ENCODE measurements at places on chromosomes 5 and 9.

GRCh38 chr5:124454081-124454480 is 292.4 kb downstream of the ZNF608 start:
- peak overlapping the region; percentile 52 for H3K4me3 ChIP-seq
- no peaks in the 10 kb centered on the region for H3K27me3 ChIP-seq
- H3K36me3 ChIP-seq: peaks cover under 1% of the 10 kb centered on the region
- H3K4me1 ChIP-seq: peaks cover 22% of the 10 kb centered on the region
- no peak overlapping the region for H3K27ac ChIP-seq

GRCh38 chr5:131644822-131645221 is 9.8 kb upstream of the RAPGEF6 start:
- no peaks in the 10 kb centered on the region for H3K27me3 ChIP-seq
- H3K4me3 ChIP-seq: no peak overlapping the region
- H3K36me3 ChIP-seq: peaks cover 5% of the 10 kb centered on the region
- H3K27ac ChIP-seq: no peak overlapping the region

DNA sequence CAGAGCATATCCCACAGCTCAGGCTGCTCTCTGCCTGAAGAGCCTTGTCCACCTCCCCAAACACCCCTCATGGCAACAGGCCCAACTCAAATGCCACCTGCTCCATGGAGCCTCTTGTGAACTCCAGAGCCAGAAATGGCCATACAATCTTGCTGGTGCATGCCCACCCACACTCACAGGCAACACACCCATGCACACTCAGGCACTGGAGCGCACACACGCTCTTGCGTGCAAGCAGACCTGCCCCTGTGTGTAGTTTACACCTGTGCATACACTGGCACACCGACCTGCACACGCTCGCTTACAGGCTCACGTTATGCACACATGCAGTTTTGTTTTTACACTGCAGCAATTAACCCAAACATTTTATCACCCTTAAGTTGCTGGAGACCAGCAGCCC is 40.0 kb downstream of the HRH2 start:
- peaks cover 11% of the 10 kb centered on the region for H3K27me3 ChIP-seq
- H3K36me3 ChIP-seq: no peaks in the 10 kb centered on the region
- no peak overlapping the region for H3K4me3 ChIP-seq
- H3K4me1 ChIP-seq: no peaks in the 10 kb centered on the region

GRCh38 chr9:90249094-90249493 is 393.5 kb downstream of the DIRAS2 start:
- no peaks in the 10 kb centered on the region for H3K36me3 ChIP-seq
- DNase-seq: no peak
- peaks cover 2% of the 10 kb centered on the region for H3K27me3 ChIP-seq
- no peak overlapping the region for H3K4me3 ChIP-seq
- H3K27ac ChIP-seq: no peak overlapping the region

- peaks cover 3% of the 10 kb centered on the region for H3K4me1 ChIP-seq
- DNase-seq: no peak
- no peaks in the 10 kb centered on the region for H3K36me3 ChIP-seq
- H3K4me3 ChIP-seq: no peak overlapping the region
- peaks cover 10% of the 10 kb centered on the region for H3K27me3 ChIP-seq
These were observed 285.5 kb upstream of the SMARCA2 start for GRCh38 chr9:1729631-1730030.

DNA sequence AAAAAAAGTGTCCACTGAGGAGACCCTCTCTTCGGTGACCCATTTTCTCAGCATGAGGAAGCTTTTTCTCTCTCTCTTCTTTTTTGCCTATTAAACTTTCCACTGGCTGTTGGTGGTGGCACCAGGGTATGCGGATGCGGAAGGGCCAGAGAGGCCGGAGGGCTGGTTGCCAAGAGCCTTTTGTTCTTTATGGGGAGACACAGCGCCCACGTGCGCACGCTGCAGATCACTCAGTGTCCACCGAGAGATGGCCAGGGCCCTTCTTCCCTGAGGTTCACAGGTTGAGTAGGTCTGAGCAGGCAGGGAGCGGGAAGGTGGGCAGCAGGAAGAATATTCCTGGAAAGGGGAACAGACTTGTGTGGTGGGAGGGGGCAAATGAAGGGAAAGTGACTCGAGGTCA is 69.1 kb downstream of the STK10 start:
- peak overlapping the region; percentile 62 for H3K27ac ChIP-seq
- no peak overlapping the region for H3K4me3 ChIP-seq
- H3K36me3 ChIP-seq: peaks cover 20% of the 10 kb centered on the region
- peaks cover 25% of the 10 kb centered on the region for H3K4me1 ChIP-seq
- H3K27me3 ChIP-seq: no peaks in the 10 kb centered on the region

GRCh38 chr5:38292228-38292627 is 33.9 kb downstream of the EGFLAM start:
- H3K4me1 ChIP-seq: no peaks in the 10 kb centered on the region
- DNase-seq: no peak
- H3K27ac ChIP-seq: no peak overlapping the region
- H3K36me3 ChIP-seq: no peaks in the 10 kb centered on the region

DNA sequence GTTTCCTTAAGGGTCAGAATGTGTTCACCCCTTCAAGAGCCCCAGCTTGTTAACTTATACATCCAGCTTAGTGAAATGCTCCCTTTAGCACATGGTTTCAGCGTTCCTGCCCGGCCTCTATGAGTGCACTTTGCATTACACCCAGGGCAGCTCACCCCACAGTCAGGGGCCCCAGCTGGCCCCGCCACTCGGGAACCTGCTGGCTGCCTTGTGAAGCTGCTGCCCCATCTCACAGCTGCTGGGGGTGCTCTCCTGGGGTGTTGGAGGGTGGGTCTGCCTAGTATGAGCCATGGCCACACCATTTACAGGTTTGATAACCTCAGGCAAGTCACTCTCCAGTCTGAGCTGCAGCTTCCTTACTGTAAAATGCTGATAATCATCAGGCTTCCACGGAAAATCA is 32.2 kb downstream of the HRH2 start:
- no peaks in the 10 kb centered on the region for H3K36me3 ChIP-seq
- no peak overlapping the region for H3K4me3 ChIP-seq
- no peak overlapping the region for H3K27ac ChIP-seq

GRCh38 chr5:9198394-9198793 is 347.5 kb downstream of the SEMA5A start:
- DNase-seq: no peak
- H3K36me3 ChIP-seq: no peaks in the 10 kb centered on the region
- H3K27me3 ChIP-seq: peaks cover 2% of the 10 kb centered on the region
- H3K4me3 ChIP-seq: no peak overlapping the region

DNA sequence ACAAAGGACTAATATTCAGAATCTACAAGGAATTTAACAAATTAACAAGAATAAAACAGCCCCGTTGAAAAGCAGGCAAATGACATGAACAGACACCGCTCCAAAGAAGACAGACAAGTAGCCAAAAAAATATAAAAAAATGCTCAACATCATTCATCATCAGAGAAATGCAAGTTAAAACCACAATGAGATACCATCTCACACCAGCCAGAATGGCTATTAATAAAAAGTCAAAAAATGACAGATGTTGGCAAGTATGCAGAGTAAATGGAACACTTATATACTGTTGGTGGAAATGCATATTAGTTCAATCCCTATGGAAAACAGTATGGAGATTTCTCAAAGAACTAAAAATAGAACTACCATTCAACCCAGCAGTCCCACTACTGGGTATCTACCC is 302.7 kb upstream of the RGMB start:
- no peak overlapping the region for H3K27ac ChIP-seq
- H3K4me1 ChIP-seq: no peaks in the 10 kb centered on the region
- H3K36me3 ChIP-seq: no peaks in the 10 kb centered on the region
- no peak overlapping the region for H3K4me3 ChIP-seq
- no peak for DNase-seq
- H3K27me3 ChIP-seq: peaks cover 2% of the 10 kb centered on the region

GRCh38 chr9:121286973-121287741 is 19.2 kb downstream of the GSN start:
- peaks cover 16% of the 10 kb centered on the region for H3K4me1 ChIP-seq
- no peak for DNase-seq
- H3K4me3 ChIP-seq: no peak overlapping the region
- H3K27me3 ChIP-seq: no peaks in the 10 kb centered on the region

DNA sequence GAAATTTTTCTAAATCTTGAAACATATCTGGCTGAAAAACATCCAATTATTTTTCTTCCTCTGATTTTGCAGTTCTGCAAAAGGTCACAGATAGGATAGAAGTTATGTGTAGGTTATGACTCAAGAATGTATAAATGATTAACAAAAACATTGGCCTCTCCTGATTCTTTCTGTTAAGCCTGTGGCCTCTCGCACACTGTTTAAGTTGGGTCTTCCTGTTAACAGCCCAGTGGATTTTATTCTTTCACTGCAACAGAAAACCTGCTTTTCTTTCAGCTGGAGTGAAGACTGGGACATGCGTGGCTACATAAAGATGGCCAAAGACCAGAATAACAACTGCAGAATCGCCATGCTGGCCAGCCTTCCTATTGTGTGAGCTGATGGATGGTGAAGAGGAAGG is 17.1 kb upstream of the SPATA31E1 start:
- no peak overlapping the region for H3K27ac ChIP-seq
- peaks cover 6% of the 10 kb centered on the region for H3K27me3 ChIP-seq
- H3K36me3 ChIP-seq: no peaks in the 10 kb centered on the region

DNA sequence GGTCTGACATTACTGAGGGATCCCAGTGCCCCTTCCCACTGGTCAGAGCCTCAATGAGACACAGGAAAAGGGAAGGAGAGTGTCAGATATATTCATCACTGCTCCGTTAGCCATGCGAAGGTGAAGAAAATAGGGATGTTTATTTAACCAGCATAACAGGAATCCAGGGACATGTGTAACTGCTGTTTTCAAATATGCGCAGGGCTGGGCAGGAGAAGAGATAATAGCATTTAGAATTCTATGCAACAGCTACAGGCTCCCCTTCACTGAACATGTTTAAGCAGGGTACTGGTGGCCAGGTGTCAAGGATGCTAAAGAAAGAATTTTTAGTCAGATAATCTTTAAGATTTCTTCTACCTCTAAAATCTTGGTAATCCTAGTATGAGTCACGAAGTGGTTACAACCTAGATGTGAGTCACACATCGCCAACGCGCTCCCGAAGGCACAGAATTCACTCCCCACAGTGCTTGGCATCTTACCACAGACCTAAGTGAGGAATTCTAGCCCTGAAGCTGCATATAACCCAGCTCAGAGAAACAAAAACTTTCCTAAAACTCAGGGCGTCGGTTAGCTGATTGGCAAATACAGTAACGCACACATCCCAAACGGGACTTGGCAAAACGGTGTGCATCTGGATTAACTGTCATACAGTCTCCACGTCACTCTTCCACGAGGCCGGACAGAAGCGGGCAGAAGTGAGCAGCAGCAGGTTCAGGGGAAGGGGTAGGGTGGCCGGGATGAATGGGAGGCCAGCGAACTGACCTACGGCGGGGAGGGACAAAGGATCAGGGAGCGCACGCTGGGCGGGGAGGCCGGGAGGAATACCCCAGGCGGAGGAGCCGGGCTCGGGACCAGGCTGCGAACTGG is 1.1 kb downstream of the CTNNAL1 start:
- H3K27me3 ChIP-seq: peaks cover 9% of the 10 kb centered on the region
- peaks cover 20% of the 10 kb centered on the region for H3K4me1 ChIP-seq
- peak; percentile 19 for DNase-seq
- peak overlapping the region; percentile 95 for H3K4me3 ChIP-seq

DNA sequence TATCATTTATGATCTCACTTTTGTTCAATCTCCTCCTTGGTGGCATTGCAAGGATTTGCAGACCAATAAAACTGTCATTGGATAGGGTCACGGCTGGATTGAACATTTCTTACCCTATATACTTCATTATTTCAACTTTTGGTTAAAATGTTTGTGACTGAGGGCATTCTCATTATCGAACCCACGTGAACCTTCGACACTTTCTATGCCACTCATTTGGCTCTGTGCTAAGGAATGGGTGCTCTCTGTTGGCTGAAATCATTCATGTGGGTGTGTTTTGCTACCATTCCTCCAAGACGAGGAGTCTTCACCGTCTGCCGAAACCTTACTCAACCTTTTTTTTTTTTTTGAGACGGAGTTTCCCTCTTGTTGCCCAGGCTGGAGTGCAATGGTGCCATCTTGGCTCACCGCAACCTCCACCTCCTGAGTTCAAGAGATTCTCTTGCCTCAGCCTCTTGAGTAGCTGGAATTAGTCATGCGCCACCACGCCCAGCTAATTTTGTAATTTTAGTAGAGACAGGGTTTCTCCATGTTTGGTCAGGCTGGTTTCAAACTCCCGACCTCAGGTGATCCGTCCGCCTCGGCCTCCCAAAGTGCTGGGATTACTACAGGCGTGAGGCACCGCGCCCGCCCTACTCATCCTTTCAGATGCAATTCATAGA is 62.5 kb downstream of the CSNK1A1 start:
- DNase-seq: no peak
- H3K4me3 ChIP-seq: no peak overlapping the region
- peaks cover 3% of the 10 kb centered on the region for H3K4me1 ChIP-seq
- H3K27me3 ChIP-seq: no peaks in the 10 kb centered on the region
- H3K36me3 ChIP-seq: peaks cover 2% of the 10 kb centered on the region

DNA sequence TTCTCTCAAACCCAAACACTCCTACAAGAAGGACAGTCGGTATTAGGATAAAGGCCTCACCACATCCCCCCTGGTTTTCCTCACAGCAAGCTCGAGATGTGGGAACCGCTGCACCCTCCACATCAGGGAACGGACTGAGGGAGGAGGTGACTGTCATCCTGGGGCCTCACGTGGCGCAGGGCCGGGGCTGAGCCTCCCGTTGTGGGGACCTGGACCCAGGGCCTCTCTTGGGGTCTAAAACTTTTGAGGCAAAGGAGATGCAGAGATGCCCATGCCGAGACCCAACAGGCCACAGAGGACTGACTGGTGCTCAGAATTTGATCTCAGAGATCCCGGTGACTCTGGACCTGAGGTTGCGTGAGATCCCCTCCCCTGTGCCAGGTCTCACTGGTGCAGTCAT is 72.7 kb downstream of the MRPL36 start:
- no peaks in the 10 kb centered on the region for H3K4me1 ChIP-seq
- no peak overlapping the region for H3K27ac ChIP-seq
- peak; percentile 5 for DNase-seq
- H3K36me3 ChIP-seq: no peaks in the 10 kb centered on the region
- no peak overlapping the region for H3K4me3 ChIP-seq
- peaks cover 14% of the 10 kb centered on the region for H3K27me3 ChIP-seq

DNA sequence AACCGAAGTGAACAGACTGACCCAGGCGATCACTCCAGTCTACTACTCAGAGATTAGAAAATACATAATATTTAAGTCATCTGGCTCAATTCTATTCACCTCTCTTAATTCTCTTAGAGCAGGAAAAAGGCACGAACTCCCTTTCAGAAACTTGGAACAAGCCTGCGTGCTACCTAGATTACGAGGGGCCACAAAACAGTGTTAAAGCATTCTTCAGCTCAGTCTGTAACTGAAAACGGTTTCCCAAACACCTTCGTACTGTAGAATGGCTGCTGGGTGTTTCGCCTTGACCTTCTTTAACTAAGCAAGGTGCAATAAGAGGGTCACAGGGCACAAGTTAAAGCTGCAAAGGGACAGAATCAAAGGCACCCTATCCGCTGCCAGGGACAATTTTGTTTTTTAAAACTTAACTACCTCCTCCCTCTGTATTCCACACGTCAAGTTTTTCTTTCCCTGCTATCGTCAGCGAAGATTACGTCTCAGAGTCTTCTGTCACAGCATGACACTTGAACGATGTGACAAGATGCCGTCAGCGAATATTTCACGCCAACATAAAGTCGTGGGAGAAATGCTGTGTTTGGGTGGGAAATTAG is 687 bp downstream of the LYSMD3 start:
- H3K36me3 ChIP-seq: peaks cover 10% of the 10 kb centered on the region
- peak overlapping the region; percentile 99 for H3K4me3 ChIP-seq
- DNase-seq: no peak
- peak overlapping the region; percentile 96 for H3K27ac ChIP-seq
- H3K27me3 ChIP-seq: peaks cover 5% of the 10 kb centered on the region
- H3K4me1 ChIP-seq: peaks cover 23% of the 10 kb centered on the region

Data from memory B cell (primary cell).